Cerebellar nuclear complex (tissue), 1 donor: ENCODE measurements at places on chromosomes 6 and 20.

GRCh38 chr6:165726965-165727381, 63.9 kb upstream of the PDE10A start:
- no peak for DNase-seq

GRCh38 chr20:10428008-10428407, 6.0 kb downstream of the MKKS start:
- DNase-seq: no peak

DNA sequence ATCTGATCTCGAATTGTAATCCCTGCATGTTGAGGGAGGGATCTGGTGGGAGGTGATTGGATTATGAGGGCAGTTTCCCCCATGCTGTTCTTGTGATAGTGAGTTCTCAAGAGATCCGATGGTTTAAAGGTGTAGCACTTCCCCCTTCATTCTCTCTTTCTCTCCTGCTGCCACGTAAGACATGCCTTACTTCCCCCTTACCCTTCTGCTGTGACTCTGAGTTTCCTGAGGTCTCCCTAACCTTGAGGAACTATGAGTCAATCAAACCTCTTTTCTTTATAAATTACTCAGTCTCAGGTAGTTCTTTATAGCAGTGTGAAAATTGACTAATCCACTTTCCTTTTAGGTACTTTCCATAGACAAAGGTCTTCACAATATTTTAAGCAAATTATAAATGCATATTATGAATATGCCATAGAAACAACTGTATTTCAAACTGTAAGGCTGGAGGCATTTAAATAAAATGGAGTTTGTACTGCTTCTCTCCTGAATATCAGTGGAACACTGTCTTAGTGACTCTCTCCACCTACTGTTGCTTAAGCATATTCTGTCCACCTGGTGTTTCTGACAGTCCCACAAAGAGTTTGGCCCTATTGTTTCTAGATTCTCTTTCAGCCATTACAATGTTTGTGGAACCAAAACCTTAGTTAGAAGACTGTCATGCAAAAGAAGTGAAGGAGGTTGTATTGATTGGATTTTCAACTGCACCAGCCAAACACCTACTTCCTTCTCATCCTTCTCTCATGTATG, 24.3 kb upstream of the IL17A start:
- no peak for DNase-seq

DNA sequence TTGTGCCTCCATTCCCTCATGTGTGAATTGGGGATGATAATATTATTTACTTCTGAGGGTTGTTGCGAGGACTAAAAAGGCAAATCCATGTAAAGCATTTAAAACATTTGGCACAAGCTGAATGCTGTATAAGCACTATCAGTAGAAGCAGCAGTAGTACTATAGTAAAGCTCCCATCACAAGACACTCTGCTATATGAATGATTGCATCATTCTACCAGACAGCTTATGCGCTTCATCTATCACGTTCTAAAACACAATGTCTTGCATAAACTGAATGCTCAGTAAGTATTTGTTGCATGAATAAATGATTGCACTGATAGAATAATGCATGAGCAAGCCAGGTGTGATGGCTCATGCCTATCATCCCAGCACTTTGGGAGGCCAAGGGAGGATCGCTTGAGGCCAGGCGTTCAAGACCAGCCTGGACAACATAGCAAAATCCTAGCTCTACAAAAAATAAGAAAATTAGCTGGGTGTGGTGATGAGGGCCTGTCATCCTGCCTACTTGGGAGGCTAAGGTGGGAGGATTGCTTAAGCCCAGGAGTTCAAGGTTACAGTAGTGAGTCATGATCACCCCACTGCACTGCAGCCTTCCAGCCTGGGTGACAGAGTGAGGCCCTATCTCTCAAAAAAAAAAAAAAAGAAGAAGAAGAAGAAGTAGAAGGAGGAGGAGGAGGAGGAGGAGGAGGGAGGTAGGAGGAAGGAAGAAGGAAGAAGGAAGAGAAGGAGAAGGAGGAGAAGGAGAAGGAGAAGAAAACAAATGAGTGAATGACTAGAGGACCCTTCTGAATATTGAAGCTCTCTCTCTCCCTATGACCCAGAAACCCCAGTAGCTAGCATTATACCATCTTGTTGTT, 50.0 kb upstream of the FOXO3 start:
- no peak for DNase-seq

DNA sequence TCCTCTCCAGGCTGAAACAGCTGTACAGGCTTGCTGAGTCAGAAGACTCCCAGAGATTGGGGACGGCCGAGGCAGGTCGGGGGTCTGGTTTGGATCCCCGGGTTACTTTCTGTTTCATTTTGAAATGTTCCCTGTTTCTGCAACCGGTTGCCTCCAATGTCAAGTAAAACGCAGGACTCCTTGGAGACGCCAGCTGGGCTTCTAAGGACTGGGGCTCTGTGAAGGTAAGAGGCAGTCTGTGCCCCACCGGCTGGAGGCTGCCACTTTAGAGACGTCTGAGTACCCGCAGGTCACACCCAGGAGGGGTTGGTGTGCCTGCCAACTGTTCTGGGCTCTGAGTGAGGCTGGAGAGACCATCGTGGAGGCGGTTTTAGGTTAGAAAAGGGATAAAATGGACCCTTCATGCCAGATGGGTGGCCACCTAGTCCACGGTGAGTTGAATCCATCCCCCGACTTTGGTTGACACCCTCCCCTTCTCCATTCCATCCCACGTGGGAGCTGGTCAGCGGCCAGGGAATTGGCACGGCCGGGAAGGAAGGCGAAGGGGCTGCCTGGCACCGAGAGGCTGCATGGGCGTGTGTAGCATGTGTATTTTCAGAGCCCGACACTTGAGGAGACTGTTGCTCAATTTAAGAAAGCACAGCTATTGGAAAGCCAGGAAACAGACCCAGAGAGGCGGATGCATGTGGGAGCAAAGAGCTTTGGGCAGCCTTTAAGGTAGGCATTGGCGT, 240.9 kb downstream of the PHACTR1 start:
- DNase-seq: no peak

DNA sequence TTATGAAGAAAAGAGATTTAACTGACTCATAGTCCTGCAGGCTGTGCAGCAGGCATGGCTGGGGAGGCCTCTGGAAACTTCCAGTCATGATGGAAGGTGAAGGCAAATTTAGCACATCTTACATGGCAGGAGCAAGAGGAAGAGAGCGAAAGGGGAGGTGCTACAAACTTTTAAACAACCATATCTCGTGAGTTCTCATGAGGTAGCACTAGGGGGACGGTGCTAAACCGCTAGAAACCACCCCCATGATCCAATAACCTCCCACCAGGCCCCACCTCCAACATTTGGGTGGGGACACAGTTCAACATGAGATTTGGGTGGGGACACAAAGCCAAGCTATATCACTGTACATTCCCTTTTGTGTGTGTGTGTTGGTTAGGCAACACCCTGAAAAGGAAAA, 209.9 kb downstream of the TMEM242 start:
- no peak for DNase-seq

GRCh38 chr6:11648889-11649288, 111.3 kb downstream of the TMEM170B start:
- no peak for DNase-seq

DNA sequence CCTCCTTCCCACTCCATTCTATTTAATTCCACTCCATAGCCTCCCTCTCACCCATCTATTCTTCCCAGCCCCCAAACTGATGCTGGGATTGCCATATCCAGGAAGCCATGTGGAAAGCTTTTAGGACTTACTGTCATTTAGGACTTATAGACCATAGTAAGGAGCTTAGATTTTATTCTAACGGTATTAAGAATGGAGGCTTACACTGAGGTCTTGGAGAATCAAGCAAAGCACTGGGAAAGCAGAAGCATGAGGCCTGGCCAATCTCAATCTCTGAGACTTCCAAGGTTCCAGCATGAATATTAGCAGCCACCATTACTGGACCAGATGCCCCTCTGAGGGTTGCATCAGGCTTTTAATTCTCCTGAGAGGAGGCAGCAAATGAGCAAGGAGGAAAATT, 1.4 kb downstream of the CST9 start:
- DNase-seq: no peak

- DNase-seq: no peak
These were observed 17.9 kb upstream of the NELFCD start for GRCh38 chr20:58963060-58963584.

GRCh38 chr6:155381673-155382337, 67.5 kb upstream of the TFB1M start:
- no peak for DNase-seq

GRCh38 chr20:25218109-25218486, 22.6 kb downstream of the ENTPD6 start:
- DNase-seq: no peak

DNA sequence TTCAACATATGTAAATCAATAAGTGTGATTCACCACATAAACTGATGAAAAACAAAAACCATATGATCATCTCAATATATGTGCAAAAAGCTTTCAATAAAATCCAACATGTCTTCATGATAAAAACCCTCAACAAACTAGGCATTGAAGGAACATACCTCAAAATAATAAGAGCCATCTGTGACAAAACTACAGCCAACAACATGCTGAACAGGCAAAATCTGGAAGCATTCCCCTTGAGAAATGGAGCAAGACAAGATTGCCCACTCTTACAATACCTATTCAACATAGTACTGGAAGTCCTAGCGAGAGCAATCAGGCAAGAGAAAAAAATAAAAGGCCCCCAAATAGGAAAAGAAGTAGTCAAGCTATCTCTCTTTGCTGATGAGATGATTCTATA, 76.5 kb downstream of the OTOR start:
- no peak for DNase-seq

GRCh38 chr6:11798096-11798495, 19.5 kb upstream of the ADTRP start:
- DNase-seq: no peak

- no peak for DNase-seq
These were observed 147.0 kb upstream of the STXBP5 start for GRCh38 chr6:147057188-147057587.

DNA sequence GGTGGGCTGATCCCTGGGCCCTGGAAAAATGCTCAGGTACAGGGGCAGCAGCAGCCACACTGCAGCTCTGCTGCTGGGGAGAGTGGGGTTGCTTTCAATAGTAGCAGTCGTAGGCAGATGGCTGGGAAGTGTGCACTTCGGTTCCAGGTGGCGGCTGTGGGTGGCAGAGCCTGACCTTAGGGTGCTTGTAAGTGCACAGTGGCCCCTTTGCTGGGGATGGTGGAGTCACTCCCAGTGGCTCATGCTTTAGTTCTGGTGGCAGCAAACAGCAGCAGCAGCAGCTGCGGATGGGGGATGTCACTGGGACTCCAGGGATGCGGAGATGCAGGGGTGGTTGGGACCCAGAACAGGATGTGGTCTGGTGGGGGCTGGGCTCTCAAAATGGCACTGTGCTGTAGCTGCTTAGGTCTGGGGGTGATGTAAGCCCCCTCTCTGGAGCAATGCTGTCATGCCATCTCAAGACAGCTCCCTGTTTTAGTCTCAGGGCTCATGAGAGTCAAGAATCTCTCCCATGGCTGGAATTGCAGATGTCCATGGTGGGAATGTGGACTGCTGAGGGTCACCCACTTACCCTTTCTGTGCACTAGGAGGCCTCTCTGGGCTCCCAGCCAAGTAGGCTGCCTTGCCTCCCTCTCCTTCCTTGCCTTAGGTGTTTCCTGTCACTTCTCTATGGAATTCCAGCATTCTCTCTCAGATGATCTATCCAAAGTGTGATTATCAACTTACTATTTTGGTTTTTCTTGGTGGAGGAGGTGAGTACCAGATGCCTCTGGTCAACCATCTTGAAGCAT, 146.7 kb upstream of the SLC22A23 start:
- no peak for DNase-seq

DNA sequence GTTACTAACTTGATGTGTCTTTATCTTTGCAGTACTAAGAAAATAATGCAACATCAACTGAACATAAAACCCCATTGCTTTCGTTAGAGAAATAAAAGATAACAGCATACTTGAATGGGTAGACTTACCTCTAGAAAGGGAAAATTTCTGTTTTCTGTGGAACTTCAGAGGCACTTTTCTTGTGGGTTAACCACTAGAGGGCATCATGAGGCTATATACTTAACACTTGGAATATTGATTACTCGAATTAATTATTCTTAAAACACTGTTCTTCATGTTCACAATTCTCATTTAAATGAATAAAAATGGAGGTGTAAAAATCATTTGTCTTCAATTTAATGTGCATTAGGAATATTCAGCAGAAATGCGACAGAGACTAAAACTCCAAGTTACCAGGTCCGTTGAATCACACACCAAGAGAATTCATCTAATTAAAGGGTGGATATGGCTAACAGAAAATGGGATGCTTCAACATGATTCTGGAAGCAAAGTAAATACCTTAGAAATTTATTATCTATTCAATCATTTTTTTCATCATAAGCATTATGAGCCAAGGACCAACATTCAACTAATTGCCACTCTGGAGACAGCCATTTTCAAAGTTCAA, 330.8 kb upstream of the PREP start:
- no peak for DNase-seq

- no peak for DNase-seq
These were observed 3.0 kb upstream of the SDCBP2 start for GRCh38 chr20:1331801-1332453.

GRCh38 chr6:1396952-1397868, 7.8 kb downstream of the FOXF2 start:
- DNase-seq: no peak

DNA sequence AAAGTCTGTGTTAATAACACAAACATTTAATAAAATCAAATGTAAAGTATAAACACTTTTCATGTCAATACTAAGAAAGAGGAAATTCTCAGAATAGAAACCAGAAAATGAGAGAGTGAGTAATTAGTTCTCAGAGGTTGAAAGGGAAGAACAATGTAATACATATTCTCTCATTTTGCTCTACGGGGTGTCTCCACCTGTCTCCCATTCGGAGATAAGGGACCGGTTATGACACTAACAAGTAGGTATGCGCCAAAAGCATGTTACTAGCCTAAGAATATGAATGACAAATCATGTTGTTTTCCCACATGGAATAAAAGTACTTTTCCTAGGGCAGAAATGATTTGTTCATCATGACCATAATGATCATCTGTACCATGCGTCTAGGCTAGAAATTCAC, 35.6 kb upstream of the PRELID3B start:
- DNase-seq: no peak

- no peak for DNase-seq
These were observed 142.2 kb downstream of the CDH4 start for GRCh38 chr20:61394088-61394799.

- no peak for DNase-seq
These were observed 20.5 kb upstream of the ZNF133 start for GRCh38 chr20:18267815-18268214.

- no peak for DNase-seq
These were observed 9.4 kb downstream of the TRIM10 start for GRCh38 chr6:30151580-30151979.

DNA sequence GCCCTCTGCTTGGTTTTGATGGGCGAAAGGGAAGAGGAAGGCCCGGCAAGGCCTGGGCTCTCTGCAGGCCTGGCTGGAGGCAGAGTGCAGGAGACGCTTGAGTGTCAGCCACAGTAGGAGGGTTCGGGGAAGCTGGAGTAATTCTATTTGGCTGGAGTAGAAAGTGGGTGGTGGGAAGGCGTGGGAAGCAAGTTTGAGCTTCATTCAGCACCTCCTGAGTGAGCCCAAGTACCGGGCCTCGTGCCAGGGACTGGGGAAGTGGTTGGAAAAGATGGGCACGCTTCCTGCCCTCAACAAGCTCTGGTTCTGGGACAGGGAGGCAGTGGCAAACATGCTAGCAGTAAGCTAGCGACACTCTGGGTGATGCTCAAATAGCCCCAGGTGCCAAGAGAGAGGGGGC, 72.5 kb downstream of the DLGAP4 start:
- DNase-seq: no peak
